ENCODE measurements at places on chromosomes 1 and 21.
A peak's percentile ranks its signal among the peaks of the same experiment; 100 is the strongest.

DNA sequence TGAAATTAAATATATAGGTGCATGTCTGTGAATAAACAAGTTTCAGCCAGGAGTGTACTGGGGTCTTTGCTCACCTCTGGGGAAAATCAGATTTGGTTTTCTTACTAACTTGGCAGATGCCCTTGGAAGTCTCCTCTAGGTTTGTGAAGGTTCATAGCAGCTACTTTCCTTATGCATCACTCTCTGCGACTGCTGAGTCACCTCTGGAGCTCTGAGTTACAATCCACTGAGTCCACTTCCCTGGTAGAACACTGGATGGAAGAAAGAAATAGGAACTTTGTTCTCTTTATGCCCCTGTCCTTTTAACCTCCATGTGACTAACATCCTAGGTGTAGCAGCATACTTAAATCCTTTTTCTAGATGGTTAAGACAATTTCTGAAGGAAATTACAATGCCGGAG, 4.4 kb upstream of the FASLG start:
- DNase-seq: no peak

- DNase-seq: no peak
These were observed 45.3 kb downstream of the TARBP1 start for GRCh38 chr1:234433563-234434285.

DNA sequence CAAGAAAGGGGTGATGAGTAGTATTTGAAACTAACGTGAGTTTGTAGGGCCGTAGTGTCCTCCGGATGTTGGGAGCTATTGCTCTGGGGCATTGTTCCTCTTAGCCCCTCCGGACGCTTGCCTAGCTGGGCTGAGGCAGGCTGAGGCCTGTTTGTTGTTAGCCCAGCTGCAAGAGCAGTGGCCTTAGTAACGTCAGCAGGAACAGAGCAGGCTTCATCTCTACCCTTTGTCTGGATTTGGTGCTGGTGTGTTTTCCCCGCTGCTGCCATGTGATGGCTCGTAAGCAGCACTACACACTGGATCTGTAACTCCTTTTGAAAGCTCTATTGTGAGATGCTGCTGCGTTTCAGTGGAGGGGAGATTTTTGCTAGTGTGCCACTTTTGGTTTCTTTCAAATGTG, 57.6 kb downstream of the DNM3 start:
- DNase-seq: no peak

- DNase-seq: no peak
These were observed 7.0 kb downstream of the BCAN start for GRCh38 chr1:156648951-156649350.

DNA sequence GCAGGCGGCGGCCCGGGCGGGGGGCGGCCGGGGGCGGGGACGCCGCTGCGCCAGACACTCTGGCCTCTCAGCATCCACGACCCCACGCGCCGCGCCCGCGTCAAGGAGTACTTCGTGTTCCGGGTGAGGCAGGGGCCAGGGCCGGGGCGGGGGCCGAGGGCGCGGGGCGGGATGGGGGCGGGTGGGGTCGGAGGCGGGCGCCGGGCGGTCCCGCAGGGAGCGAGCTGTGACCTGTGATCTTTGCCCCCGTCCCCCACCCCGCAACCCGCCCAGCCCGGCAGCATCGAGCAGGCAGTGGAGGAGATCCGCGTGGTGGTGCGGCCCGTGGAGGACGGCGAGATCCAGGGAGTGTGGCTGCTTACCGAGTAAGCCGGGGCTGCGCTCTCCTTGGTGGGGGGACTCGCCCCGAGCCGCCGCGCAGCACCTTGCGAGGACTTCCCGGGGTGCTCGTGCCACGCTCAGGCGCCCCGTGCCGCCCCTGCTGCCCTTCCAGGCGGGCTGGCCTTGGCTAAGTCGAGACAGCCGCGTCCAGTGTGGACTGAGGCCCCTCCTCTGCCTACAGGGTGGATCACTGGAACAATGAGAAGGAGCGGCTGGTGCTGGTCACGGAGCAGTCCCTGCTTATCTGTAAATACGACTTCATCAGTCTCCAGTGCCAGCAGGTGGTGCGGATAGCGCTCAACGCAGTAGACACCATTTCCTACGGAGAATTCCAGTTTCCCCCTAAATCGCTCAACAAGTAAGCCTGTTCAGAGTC, 514 bp downstream of the TPRG1L start:
- DNase-seq: peak; percentile 26

DNA sequence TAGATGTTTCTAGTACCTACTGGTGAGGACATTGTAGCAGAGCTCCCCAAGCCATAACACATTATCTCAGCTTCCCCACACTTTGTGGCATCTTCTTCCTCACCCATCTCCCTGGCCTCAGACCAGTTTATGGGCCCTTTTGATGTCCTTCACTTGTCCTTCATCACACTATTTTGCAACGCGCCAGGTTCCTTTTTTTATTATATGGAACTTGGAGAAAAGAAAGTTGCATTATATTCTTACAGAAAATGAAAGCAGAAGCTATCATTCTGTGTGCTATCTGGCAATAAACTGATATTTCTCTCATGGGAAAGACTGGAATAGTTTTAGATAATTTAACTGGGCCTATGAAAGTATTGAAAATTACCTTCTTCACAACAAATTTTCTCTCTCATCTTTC, 196.9 kb upstream of the ETV3 start:
- DNase-seq: no peak

- no peak for DNase-seq
These were observed 222.7 kb downstream of the HMCN1 start for GRCh38 chr1:185956881-185957280.

GRCh38 chr1:204192589-204193352, 3.5 kb downstream of the KISS1 start:
- DNase-seq: no peak

DNA sequence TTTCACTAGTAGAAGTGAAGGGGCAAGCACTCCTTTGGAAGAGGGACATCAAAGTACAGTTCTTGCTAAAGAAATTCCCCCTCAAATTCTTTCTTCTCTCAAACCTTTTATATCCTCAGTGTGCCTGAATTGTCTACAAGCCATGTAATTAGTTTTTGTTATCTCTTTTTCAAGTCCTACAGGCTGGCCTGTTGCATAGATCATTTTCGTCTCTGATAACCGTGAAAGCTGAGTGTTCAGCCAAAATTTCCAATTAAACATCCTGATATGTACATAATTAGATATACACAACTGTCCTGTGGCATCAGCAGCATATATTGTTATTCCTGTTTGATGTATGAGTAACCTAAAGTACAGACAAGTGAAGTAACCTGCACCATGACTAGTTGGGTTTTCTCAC, 375.5 kb upstream of the ST6GALNAC5 start:
- no peak for DNase-seq

DNA sequence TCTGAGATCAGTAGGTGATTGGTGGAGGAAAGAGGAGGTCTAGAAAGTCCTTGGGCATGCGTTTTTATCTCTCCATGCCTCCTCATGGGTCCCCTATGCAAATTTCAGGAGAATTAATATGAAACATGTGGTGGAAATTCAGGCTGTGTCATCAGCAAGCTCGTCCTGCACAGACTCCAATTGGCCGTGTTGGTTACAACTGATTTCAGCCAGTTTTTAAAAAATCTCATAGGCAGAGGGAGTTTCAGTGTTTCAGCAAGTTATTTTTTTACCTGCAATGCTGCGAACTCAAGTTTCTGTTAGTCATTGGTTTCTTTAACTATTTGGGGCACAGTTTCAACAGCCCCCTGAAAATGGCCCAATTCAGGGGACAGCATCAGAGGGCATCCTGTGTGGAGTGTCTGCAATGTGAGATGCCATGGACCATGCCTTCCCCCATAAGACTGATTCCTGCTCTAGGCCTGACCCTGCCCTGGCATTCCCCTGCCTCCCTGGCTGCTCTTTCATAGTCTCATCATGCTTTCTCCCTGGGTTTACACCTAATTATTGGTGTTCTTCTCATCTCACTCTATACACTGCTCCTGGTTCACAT, 59.9 kb downstream of the C1orf198 start:
- no peak for DNase-seq

- DNase-seq: peak; percentile 62
These were observed 71.2 kb downstream of the VWA5B1 start for GRCh38 chr1:20361805-20362381.

- DNase-seq: no peak
These were observed 25.1 kb downstream of the DYRK1A start for GRCh38 chr21:37391666-37392065.
